Calu3 (cell line): ENCODE measurements at places on chromosomes 4 and X. TPM values are rescaled to one million over a fixed set of nuclear protein-coding genes. Genes with fewer than 3 reads are reported as not detected.

DNA sequence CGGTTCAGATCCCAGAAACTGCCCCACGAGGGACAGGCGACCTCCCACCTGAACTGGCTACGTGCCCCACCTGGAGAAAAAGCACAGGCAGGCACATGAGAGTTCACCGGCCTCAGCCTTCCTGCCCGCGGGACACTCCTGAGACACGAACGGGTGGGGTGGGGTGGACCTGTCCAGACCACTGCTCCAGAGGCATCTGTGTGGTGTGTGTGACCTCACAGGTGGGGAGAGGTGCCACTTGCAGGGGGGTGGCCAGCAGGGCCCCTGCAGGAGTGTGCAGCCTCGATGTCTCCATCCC lies 18.5 kb downstream of the NELFA start:
- no peak for DNase-seq

GRCh38 chr4:97185233-97185632 lies 958.0 kb downstream of the STPG2 start:
- no peak for DNase-seq

DNA sequence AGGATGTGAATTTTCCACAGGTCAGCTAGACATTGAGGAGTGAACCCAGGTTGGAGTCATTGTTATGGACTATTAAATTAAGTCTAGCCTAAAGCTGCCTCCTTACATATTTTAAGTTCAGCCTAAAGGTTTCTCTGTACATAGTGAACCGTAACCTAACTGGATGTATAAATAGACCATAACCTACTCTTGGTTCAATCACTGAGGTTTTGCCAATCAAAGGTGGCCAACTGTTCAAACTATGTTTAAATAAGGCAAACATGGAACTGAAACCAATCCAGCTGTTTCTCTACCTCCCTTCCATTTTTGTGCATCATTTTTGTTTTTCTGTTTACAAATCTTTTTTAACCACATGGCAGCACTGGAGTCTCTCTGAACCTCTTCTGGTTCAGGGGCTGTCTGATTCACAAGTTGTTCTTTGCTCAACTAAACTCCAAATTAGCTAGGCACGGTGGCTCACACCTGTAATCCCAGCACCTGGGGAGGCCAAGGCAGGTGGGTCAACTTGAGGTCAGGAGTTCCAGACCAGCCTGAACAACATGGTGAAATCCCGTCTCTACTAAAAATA lies 43.9 kb upstream of the SFRP2 start:
- no peak for DNase-seq

The ATP8A1 gene
- 0.73 and 0.76 TPM in 2 replicates for total RNA-seq

The GSX2 gene
- total RNA-seq: not detected in 2 replicates
